ENCODE measurements at places on chromosomes 3 and 15. TPM values are rescaled to one million over a fixed set of nuclear protein-coding genes. Genes with fewer than 3 reads are reported as not detected.

DNA sequence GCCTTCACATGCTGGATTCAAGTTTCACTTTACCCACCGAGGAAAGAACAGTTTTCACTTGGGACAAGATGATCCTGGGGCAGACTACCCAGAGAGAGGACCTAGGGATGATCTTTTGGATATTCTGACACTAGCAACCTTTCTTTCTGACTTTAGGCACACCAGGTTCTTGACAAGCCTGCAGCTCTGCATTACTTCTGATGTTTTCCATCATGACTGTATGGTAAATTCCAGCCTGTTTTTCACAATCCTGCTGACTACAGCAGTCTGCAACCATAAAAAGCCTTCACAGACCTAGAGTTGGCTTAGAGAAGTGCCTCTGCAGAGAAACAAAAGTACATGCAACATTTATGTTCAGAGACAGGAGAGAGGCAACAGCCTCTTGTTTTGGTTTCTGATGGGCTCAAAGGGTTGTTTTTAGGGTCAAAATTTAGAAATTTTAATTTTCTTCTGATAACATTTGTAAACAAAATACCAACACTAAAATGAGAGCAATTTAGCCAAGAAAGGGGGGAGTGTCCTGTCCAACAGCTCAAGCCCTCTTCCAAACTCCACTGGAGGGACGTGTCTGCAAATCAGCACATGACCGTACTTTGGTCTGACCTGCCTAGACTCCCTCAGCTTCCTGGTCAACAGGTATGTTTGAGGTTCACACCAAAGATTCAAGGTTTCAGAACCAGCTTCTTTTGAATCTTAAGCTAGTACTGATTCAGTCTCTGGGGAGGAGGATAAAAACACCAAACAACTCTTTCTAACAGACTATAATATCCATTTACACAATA lies 799 bp downstream of the ABI3BP start:
- no peak for DNase-seq

DNA sequence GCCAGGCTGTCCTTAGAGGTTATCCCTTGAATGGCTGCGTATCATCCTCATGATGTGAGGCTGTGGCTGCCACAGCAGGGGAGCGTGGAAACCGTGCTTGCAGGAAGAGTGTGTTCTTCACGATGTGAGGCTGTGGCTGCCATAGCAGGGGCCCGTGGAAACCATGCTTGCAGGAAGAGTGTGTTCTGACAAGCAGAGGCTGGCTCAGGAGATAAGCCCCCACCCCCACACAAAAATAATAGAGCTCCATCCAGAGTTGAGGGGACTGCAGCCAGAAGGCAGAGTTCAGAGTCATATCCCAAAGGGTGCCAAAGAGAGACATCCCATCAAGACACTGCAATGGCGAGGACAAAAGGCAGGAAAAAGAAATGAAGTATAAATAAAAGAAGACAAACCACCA lies 22.6 kb upstream of the BDH1 start:
- no peak for DNase-seq

DNA sequence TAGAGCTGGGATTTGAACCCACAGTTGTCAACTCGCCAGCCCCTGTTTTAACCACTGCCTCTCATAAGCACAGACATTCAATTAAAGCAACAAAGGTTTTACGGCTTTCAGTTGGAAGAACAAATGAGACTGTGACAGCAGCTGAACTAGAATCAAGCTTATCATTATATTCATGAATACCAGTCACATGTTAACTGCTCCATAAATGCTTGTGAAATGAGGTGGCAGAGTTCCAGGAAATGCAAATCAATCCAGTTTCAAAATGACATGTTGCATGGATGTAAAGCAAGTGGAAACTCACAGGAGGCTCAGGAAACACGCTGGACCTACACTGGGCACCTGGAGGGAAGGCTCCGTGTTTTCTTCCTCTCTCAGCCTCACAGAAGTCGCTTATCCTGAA lies 3.9 kb downstream of the GP5 start:
- no peak for DNase-seq

DNA sequence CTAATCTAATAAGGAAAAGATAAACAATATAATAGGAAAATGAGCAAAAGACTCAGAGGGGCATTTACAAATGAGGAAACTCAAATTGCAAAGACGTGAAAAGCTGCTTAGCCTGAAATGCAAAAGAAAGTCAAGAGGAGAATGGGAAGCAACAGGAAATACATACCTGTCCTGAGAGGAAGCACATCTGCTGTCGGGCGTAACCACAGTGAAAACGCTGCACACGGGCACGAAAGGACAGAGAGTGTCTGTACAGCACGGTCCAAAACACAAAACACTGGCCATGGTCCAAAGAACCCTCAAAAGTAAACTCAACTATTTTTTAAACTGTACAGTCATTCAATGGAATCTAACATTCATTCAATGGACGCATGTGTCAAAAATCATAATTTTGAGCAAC lies 100.6 kb downstream of the CHSY1 start:
- DNase-seq = no peak

- DNase-seq = no peak
These were observed 19.7 kb upstream of the PRSS50 start for GRCh38 chr3:46737329-46737731.

DNA sequence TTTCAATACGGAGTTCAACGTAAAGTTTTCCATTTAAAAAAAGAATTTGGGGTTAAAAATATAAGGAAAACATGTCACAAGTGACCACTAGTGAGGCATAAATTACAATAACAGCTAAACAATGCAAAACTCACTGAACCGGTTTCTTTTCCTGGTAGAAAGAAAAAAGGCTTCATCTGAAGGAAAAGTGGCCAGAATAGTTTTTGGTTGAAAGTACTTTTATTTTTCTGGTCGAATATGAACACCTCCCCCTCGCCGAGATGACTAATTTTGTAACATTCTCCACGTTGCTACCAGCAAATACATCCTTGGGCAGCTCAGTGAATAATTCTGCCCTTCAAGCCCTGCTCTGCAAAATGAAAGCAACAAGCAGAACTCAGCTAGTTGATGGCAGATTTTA lies 3.9 kb upstream of the SRGAP3 start:
- DNase-seq = no peak

GRCh38 chr3:186152361-186152798 lies 43.5 kb upstream of the ETV5 start:
- no peak for DNase-seq

GRCh38 chr3:6921066-6921465 lies 60.2 kb downstream of the GRM7 start:
- DNase-seq = no peak

- DNase-seq = peak; percentile 5
These were observed 13.1 kb upstream of the PRKCD start for GRCh38 chr3:53147903-53148400.

DNA sequence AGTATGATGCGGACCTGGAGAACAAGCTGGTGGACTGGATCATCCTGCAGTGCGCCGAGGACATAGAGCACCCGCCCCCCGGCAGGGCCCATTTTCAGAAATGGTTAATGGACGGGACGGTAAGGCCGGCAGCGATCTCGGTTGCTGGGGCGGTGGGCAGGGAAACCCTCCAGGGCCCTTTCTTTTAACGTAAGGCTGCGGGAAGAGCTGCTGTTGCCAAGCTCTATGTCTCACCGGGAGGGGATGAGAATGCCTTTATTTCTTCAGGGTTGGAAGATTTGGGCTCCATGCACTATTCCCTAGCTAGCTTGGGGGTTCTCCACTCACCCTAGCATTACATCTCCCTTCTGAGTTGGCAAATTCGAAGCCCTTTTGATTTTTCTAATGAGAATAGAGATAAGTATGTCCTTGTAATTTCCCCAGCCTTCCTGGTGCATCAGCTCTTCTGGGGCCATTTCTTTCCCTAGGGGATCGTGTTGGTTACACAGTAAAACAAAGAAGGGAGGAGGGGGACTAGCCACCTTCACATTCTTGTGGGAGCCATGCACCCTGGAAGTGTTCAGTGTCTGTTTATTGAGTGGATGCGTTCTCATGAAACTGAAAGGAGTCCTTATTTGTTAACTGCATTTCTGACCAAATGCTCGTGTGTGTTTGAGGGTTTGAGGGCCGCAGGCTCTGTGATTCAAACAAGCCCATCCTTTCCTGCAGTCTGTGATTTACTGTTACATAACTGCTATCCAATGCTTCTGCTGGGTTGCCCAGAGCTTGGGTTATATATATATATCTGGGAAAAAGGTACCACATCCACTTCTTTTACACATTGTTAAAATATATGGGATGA lies 982 bp downstream of the TAGLN3 start:
- no peak for DNase-seq

- no peak for DNase-seq
These were observed 16.7 kb upstream of the WNT7A start for GRCh38 chr3:13896473-13897154.

DNA sequence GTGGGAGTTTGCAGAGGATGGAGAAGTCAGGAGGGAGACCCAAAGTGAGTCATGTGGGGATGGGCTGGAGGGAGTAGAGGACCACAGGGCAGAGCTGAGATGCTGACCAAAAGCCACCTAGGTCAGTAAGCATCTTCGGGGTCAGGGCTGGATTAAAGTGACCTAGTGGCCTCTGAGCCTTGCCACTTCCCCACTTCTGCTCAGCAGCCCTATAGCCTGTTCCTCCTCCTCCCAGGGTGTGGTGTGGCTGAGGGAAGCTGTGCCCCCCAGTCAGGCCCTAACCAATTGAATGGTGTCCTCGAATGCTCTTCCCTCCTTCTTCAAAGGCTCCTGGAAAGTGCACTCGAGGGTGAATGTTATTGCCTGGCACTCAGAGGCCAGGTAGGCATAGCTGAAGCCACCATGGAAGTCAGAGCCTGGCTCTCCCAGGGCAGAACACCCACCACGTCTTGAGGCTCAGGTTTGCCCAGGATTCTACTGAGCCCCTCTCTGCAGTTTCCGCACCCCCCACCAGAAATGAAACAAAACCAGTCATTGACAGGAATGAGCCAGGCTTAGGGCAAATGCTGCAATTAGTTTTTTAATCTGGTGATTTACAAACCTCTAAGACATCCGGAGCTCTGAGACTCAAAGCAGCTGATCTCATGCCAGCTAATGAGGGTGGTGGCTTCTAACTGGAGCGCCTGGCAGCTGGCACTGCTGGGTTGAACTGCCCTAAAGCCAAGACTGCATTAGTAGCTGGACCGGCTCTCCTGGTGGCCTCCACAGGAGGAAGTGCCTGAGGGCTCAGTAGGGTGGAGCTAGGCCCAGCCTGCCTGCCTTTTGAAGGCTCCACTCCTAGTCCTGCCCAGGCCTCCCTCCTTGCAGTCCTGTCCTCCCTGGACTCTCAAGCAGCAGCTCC lies 26.0 kb upstream of the VIPR1 start:
- no peak for DNase-seq

GRCh38 chr3:69815970-69816369 lies 76.7 kb downstream of the MITF start:
- DNase-seq = no peak

GRCh38 chr3:27721717-27722564 lies at the start of gene EOMES:
TSS of gene EOMES (minus strand) at chr3:27722323. CDS start at chr3:27722294, 29 bp downstream.
- peak; percentile 23 for DNase-seq

- DNase-seq = no peak
These were observed 140.1 kb downstream of the ADAMTS17 start for GRCh38 chr15:100201376-100202280.

RLBP1 gene
- polyA plus RNA-seq = not detected

ALDH1A3 gene
- polyA plus RNA-seq = 8.0 TPM

NUSAP1 gene
- 1.0 TPM for polyA plus RNA-seq

NPAP1 gene
- not detected for polyA plus RNA-seq

PLA2G4B gene
- polyA plus RNA-seq = 2.2 TPM

PCSK6 gene
- polyA plus RNA-seq = 9.8 TPM

GATA2 gene
- polyA plus RNA-seq = 6.5 TPM

All from psoas muscle (tissue), 8 donors.